ENCODE measurements at places on chromosomes 6 and 20.

DNA sequence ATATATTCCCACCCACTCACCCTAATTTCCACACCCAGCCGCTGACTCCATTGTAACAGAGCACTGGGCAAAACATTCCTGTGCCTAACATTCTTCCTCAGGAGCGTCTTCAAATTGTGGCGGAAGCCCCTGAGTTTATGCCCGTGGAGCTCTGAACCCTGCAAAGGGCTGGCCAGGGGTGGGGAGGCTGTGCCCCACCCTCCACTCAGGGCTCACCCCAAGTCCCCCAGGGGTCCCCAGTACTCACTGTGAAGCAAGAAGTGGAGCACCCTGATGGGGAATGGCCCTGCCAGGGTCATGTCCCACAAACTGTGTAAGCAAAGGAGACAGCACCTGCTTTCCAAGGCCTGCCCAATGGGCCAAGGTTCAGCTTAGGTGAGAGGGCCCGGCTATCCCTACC is 303.2 kb downstream of the PREX1 start:
- DNase-seq = no peak

- DNase-seq = peak; percentile 23
These were observed 49.3 kb upstream of the MYL9 start for GRCh38 chr20:36491901-36492617.

GRCh38 chr20:35216541-35216940 is 9.9 kb upstream of the MMP24 start:
- no peak for DNase-seq

- no peak for DNase-seq
These were observed 1.7 kb upstream of the NKX2-2 start for GRCh38 chr20:21515300-21516179.

GRCh38 chr20:13684566-13685222 is 46.0 kb upstream of the TASP1 start:
- DNase-seq = no peak

DNA sequence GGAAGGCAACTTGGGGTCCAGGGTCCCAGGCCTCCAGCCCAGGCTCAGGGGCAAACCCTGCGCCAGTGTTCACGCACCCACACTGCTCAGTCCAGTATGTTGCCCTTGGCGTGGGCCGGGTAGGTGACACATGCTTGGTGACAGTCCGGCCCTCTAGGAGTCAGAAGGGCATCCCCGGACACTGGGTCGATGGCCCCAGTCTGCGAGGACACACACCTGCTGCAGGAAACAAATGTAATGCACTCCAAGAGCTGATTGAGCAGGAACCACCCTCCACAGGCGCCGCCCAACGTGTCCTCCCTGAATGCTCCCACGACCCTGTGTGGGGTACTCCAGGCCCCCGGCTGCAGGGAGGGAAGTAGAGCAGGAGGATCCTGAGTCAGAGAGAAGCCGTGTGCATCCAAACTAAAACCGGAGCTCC is 160.7 kb downstream of the DLL1 start:
- DNase-seq = no peak

- DNase-seq = no peak
These were observed 186.6 kb downstream of the LY86 start for GRCh38 chr6:6775074-6775473.

- DNase-seq = no peak
These were observed 10.2 kb upstream of the PEDS1 start for GRCh38 chr20:50163570-50164317.

GRCh38 chr6:14860774-14861173 is 385.1 kb upstream of the JARID2 start:
- DNase-seq = no peak

DNA sequence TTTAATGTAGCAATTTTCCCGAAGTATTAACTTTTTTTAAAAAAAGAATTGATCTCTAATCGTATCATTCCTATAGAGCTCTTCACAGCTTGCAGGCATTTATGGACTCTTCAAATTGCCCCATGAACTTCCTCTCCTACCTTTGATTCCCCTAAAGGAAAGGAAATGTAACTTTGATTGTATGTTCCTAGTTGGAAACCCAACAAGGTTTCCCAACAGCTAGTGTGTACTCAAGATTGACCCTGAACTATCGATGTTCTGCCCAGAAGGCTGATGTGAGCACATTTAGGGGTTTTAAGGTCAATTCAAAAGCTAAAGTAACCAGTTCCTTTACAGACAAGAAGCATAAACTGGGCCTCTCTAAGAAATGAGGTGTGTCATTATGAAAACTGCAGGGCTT is 491.7 kb downstream of the PTPRT start:
- no peak for DNase-seq

DNA sequence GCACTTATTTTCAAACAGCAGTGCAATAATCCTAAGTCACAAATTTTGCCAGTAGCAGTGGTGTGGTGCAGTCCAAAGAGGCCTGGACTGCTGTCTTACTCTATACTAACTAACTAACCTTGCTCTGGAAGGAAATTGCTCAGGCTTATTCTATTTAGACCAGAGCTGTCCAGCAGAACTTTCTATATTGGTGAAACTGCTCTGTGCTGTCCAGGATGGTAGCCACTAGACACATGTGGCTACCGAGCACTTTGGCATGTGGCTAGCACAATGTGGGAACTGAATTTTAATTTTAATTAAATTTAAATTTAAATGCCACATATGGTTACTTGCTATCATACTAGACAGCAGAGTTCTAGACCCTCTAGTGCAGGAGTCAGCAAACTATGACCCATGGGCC is 27.1 kb upstream of the FBXO9 start:
- no peak for DNase-seq

GRCh38 chr6:13991393-13991792 is 66.6 kb downstream of the RNF182 start:
- no peak for DNase-seq

- no peak for DNase-seq
These were observed 22.2 kb upstream of the FOXC1 start for GRCh38 chr6:1587546-1587945.

GRCh38 chr20:24694157-24694726 is 224.8 kb downstream of the SYNDIG1 start:
- DNase-seq = no peak

GRCh38 chr6:136587527-136587926 is 37.3 kb upstream of the MAP7 start:
- DNase-seq = no peak

DNA sequence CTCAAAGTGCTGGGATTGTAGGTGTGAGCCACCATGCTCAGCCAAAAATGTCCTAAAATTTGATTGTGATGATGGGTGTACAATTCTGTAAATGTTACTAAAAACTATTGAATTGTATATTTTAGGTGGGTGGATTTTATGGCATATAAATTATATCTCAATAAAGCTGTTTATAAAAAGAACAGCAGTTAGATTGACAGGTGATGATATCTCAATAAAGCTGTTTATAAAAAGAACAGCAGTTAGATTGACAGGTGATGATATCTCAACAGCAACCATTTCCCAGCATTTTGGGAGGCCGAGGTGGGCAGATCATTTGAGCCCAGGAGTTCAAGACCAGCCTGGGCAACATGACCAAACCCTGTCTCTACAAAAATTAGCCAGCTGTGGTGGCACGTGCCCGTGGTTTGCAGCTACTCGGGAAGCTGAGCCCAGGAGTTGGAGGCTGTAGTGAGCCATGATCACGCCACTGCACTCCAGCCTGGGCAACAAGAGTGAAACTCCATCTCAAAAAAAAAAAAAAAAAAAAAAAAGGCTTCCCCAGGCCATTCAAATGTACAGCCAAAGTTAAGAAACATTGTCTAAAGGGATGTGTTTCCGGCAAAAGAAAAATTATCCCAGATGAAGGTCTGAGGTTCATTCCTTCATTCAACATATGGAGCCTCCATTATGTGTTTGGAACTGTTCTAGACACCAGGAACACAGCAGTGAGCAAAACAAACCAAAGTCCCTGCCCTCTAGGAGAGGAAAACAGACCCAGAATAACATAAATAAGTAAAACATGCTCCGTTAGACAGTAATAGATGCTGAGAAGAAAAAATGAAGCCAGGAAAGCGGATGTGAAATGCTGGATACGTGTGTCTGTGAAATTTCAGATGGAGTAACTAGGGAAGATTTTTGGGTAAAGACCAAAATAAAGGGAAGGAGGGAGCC is 1.6 kb upstream of the RBCK1 start:
- DNase-seq = no peak

DNA sequence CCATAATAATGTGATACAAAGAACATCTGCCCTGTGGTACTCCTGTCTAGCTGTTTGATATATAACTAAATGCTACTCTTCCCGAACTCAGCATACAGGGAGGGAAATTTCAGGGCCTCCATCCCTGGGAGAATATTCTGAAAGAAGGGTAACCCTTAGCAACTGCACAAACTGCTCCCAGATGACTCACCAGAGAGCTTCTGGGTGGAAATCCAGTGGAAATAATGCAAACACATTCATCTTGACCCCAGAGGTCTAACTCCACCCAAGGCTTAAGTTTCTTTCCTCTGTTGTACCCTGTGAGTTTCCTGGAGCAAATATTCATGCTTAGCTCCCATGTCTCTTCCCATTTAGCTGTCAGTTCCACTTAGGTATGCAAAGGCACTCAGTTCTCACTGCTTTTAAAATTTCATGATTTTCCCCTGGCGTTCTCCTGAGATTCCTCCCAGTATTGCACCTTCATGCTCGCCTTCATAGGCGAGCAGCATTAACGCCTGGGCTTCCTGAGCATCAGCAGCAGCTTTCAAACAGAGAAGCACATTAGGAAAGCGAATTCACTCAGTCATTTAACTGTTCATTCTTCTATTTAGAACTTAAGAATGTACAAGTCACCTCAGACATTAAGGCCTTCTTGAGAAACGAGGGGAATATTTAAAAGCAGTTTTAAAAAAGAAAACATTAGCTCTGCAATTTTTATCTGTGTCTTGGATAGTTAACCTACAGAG is 43.8 kb upstream of the LAMA4 start:
- DNase-seq = peak; percentile 96

GRCh38 chr6:44247338-44248302 is 719 bp downstream of the HSP90AB1 start:
- peak; percentile 73 for DNase-seq

GRCh38 chr20:62816031-62816883 is 593 bp upstream of the COL9A3 start:
- DNase-seq = peak; percentile 52

DNA sequence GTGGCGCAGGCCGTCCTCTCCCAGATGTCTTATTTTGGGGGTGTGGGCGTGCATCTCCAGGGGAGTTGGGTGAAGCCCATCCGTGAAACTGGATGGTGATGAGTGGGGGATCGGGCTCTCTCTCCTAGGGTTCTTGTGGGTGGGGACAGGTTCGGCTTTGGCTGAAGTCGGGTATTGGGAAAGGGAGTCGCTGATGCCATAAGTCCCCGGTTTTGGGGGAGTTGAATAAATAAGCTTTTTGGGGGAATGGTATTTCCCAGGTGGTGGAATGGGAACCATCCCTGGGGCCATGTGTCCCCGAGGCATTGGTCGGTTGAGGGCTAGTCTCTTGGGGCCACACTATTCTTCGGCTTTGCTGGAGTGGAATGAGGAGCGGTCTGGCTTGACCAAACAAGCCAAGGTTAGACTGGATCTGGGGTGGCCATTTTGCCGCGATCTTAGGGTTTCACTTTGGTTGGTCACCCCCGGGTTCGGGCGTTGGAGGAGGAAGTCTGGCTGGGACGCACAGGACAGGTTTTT is 481 bp downstream of the ZNF133 start:
- no peak for DNase-seq

GRCh38 chr6:33276864-33277662 is at the start of gene B3GALT4:
TSS of gene B3GALT4 (plus strand) at chr6:33277123. CDS start at chr6:33277420, 297 bp downstream.
- DNase-seq = peak; percentile 86

DNA sequence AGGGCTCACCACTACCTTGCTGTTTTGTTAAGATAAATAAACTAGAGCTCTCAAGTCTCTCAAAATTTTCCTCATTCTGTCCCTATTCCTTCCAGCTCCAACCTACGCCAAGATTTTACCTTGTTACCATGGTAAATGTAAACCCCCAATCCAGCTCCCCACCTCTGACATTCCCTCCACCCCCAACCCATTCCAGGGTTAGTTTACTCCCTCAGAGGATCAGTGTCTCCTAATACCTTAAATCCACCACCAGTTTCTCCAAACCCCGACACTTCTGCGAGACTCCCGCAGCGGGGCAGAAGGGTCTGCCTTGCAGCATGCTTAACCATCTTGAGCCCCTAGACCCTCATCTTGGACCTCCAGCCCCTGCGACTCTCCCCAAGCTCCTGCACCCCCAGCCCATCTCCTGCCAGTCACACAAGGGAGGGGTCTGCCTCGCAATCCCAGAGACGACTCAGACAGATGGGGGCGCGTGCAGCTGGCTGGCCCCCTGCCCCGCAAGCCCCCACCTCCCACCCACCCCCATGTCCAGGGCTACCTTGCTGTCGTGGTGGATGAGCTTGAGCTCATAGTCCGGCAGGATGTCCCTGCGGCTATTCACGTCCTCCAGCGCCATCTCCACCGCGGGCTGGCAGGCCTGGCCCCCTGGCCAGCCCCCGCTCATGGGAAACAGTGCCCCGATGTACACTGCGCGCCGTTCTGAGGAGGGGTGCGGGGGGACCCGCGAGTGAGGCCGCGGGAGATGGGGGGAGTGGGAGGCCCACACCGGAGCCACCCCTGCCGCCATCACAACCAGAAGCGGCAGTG is 5.8 kb downstream of the GABBR1 start:
- no peak for DNase-seq

GRCh38 chr20:59152559-59153354 is 10.9 kb upstream of the ZNF831 start:
- DNase-seq = no peak

DNA sequence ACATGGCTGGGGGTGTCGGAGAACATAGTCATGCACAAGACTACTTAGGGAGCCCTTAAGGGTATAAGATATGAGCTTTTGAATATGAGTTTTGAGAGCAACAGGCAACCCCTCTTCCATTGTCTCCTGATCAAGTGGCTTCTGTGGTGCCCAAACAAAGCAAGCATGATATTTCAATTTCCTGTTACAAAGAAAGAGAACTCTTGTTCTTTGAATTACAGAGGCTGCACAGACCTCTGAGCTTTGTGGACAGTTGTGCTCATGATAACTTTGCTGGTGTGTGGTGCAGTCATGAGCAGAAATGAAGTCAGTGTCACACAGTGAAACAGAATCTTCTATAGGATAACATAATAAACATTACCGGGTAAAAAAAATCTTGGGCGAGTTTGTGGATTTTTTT is 66.8 kb upstream of the THEMIS start:
- no peak for DNase-seq

- DNase-seq = no peak
These were observed 134.3 kb downstream of the LINC00237 start for GRCh38 chr20:20971810-20972209.

DNA sequence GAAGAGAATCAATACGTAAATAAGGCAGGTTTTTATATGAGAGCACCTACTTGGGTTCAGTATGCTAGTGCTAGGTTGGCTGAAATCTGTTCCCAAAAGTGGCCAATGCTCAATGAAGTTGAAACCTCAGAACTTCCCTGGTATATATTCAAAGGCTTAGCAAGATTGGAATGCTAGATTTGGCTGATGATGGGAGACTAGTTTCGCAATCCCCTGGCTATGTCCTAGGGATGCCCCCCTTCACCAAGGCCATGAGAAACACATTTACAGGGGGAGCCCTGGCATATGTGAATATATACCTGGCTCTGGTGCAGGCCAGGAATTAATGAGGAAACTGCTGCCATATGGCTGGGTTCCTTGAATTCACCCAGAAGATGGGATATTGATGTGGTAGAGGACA is 142.4 kb upstream of the C6orf118 start:
- no peak for DNase-seq

Data from umbilical cord (tissue), 2 donors.